ENCODE measurements at places on chromosomes 3 and 15.

- DNase-seq, result no peak
These were observed 55.2 kb downstream of the TMOD3 start for GRCh38 chr15:51884517-51885236.

DNA sequence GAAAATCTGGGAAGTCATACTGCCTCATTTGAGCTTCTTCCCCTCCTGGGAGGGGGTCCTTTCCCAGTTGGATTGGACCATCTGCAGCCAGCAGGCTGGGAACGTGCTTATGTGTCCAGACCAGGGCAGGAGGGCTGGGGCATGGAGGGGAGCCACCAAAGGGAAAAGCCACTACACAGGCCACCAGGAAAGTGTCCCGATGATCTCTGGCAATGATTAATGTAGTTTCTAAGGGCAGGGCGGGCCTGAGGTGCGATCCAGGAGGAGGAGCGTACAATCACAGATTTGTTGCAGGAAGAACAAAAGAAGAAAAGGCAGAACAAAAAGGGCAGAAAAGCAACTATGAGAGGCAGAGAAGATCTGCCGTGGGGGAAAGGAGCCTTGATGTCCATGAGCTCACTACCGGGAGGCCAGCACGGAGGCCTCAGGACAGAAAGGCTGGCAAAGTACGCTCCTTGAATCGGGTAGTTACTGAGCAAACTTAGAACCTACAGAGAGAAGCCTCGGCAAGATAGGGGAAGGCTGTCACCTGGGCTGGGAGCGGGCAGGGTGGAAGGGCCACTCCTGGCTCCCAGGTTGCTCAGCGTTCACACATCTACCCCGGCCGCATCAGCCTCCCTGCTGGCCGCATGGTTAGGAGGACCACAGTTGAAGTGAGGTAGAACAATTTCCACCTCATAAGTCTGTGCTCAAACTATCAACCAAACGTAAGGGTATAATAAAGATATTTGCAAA is 79.5 kb upstream of the PCSK6 start:
- no peak for DNase-seq

DNA sequence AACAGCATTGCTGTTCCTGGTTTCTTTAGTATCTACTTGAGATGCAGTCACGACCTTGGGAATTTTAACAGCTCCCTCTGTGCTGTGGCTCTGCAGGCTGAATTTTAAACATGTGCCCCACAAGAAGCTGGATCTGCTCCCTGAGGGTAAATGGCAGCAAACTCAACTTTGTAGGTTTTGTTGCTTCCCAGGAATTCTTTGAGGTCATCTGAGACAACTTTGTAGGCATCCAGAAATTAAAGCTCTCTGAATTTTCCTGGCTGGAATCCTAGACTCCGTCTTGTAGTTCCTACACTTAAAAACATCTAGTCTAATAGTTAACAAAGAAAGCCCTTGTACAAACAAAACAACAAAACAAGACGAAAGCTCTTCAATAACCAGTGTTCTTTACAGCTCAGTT is 366.3 kb downstream of the FEZF2 start:
- no peak for DNase-seq

DNA sequence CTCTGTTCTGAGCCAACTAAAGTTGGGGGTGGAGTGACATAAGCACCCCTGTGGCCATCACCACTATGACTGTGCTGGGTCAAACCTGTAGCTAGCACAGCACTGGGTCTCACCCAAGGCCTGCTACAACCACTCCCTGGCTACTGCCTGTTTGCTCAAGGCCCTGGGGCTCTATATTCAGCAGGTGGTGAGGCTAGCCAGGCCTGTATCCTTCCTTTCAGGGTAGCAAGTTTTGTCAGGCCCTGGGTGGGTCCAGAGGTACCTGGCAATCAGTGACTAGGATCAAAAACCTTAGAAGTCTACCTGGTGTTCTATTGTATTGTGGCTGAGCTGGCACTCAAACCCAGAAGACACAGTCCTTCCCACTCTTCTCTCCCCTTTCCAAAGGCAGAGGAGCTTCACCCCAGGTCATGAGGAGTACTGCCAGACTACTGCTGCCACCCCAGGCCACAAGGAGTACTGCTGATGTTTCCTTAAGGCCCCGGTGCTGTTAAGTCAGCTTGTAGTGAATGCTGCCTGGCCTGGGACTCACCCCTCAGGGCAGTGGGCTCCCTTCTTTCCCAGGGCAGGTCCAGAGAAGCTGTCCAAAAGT is 170.8 kb downstream of the IGSF11 start:
- DNase-seq, result no peak

DNA sequence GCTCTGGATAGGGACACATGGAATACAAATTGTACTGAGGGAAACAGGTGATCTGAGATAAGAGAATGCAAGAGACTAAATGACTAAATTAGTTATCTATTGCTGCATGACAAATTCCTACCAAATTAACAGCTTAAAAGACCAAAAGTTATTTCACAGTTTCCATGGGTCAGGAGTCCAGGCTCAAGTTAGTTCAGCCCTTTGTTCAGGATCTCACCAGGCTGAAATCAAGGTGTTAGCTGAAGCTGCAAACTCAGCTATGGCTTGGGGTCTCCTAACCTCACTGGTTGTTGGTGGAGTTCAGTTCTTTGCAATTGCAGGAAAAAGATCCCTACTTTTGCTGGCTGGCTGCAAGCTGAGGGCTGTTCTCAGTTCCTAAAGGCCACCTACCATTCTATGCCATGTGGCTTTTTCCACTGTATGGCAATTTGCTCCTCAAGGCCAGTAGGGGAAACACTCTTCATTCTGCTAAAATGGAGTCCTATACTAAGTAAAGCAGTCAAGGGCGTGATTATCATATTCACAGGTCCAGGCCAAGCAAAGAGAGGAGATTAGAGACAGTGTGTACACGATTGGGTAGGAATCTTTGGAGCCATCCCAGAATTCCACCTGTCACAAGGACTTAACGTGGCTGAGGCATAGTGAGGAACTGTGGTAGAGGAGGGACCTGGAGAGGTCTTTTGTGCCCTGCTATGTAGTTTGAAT is 53.7 kb downstream of the THRB start:
- DNase-seq, result no peak

DNA sequence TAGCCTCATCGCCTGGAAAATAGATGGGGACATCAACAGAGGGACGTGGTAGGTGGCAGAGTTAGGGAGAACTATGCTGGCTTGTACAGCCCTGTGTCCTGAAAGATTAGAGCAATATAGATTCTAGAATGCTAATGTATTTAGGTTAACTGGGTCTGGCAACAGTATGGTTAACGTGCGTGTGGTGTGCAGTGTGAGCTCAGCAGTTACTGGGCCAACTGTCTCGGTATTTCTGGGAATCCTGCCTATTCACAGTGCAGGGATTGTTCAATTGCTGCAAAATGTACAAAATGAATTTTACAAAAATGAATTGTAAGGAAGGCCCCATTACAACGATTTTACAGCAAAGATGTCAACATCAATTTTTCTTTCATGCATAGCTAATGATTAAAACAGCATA is 20.6 kb downstream of the MEIS2 start:
- no peak for DNase-seq

DNA sequence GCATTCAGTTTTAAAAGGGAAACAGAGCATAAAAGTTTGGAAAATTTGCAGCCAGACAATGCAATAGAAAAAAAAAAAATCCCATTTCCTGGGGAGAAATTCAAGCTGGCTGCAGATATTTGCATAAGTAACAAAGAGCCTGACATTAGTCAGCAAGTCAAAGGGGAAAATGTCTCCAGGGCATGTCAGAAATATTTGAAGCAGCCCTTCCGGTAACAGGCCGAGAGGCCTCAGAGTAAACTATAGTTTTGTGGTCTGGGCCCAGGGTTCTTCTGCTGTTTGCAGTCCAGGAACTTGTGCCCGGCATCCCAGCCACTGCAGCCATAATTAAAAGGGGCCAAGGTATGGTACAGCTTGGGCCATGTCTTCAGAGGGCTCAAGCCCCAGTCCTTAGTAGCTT is 411.6 kb upstream of the BCHE start:
- no peak for DNase-seq

- no peak for DNase-seq
These were observed 41.4 kb downstream of the ACSBG1 start for GRCh38 chr15:78192826-78193594.

GRCh38 chr3:86451749-86452148 is 539.2 kb downstream of the VGLL3 start:
- no peak for DNase-seq

Measured in NCI-H1048 (cell line).